ENCODE measurements at places on chromosomes 4 and X.
A peak's percentile ranks its signal among the peaks of the same experiment; 100 is the strongest.

- DNase-seq = no peak
- H3K36me3 ChIP-seq = no peaks in the 10 kb centered on the region
- H3K4me1 ChIP-seq = peaks cover 20% of the 10 kb centered on the region
- no peak overlapping the region for H3K4me3 ChIP-seq
Measured at GRCh38 chr4:173448103-173448502, 49.2 kb upstream of the SCRG1 start.

DNA sequence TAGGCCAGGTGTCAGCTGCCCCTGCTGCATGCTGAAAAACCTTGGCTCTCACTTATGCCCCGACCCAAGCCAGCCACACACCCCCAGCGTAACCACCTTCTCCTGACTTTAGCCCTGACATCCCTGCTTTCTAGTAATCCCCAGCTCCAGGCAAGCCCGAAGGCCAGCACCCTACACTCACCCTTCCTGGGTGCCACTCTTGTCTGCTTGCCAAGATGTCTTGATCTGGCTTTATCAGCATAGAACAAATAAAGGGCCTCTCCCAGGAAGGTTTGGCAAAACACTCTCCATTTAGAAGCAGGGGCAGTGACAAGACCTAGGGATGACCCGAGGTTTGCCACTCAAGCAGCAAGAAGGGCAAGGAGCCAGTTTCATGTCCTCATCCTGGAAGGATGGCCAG is 6.8 kb upstream of the MAP9 start:
- H3K4me3 ChIP-seq = no peak overlapping the region
- no peaks in the 10 kb centered on the region for H3K4me1 ChIP-seq
- no peaks in the 10 kb centered on the region for H3K36me3 ChIP-seq
- DNase-seq = no peak
- no peaks in the 10 kb centered on the region for H3K27me3 ChIP-seq

- DNase-seq = no peak
- H3K4me3 ChIP-seq = no peak overlapping the region
- no peak overlapping the region for H3K27ac ChIP-seq
- no peaks in the 10 kb centered on the region for H3K4me1 ChIP-seq
Measured at GRCh38 chr4:40283968-40284367, 51.2 kb upstream of the CHRNA9 start.

GRCh38 chrX:37984880-37985279 is 21.5 kb upstream of the SYTL5 start:
- DNase-seq = no peak
- no peaks in the 10 kb centered on the region for H3K36me3 ChIP-seq
- H3K4me3 ChIP-seq = no peak overlapping the region
- no peaks in the 10 kb centered on the region for H3K27me3 ChIP-seq
- H3K27ac ChIP-seq = no peak overlapping the region

GRCh38 chr4:15398732-15399131 is 29.1 kb upstream of the C1QTNF7 start:
- H3K4me1 ChIP-seq = peaks cover 64% of the 10 kb centered on the region
- no peaks in the 10 kb centered on the region for H3K27me3 ChIP-seq
- H3K4me3 ChIP-seq = no peak overlapping the region
- no peak for DNase-seq
- H3K27ac ChIP-seq = peak overlapping the region; percentile 61
- no peaks in the 10 kb centered on the region for H3K36me3 ChIP-seq

GRCh38 chrX:16333453-16333852 is 166.2 kb downstream of the MAGEB17 start:
- no peak overlapping the region for H3K4me3 ChIP-seq
- no peak overlapping the region for H3K27ac ChIP-seq
- DNase-seq = no peak
- H3K27me3 ChIP-seq = no peaks in the 10 kb centered on the region
- no peaks in the 10 kb centered on the region for H3K36me3 ChIP-seq

Data from thoracic aorta (tissue), 2 donors.